Psoas muscle (tissue), 8 donors: ENCODE measurements at places on chromosomes 6 and 20. TPM values are rescaled to one million over a fixed set of nuclear protein-coding genes. Genes with fewer than 3 reads are reported as not detected.

GRCh38 chr6:160349020-160349441 is 853 bp downstream of the SLC22A3 start:
- no peak for DNase-seq

DNA sequence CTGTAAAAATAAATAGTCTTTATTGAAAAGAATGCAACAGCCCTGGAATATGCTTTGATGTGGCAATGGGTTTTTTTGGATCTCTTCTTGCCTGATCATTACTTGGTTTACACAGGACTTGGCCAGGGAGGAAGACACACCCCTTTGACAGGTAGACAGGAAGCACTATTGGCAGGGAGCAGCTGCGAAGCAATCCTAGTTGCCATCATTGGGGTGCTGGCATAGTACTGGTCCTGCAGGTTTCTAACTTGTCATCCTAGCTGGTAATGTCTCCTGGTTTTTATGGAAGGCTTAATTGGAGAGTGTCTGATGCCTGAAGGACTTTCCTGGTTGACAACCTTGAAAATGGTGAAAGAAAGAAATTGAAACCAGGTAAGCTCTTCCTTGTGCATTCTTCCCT is 71.2 kb upstream of the CCN6 start:
- DNase-seq, result no peak

DNA sequence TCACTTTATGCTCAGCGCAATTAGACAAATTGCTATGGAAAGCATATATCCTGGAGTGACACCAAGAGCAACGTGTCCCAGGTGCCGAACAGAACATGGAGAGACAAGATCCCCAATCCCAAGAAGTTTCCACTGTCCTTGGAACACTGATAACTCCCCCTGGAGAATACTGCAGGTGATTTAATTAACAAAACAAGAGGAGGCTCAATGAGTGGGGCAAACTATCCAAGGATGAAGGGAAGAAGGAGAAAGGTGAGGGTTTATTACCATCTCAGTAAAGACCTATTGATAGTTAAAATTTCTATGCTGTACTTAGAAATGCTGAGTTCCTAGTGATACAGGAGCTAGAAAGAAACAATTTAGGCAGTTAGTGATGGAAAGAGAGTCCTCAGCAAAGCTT is 35.7 kb downstream of the EDN1 start:
- DNase-seq, result no peak

- no peak for DNase-seq
Measured at GRCh38 chr20:23083553-23084220, 2.4 kb downstream of the CD93 start.

Gene IL22RA2
- total RNA-seq, result not detected

Gene OPN5
- not detected for total RNA-seq
